Left lung (tissue), 14 donors: ENCODE measurements at places on chromosomes 16 and 17. TPM values are rescaled to one million over a fixed set of nuclear protein-coding genes. Genes with fewer than 3 reads are reported as not detected.

The FOXC2 gene
- polyA plus RNA-seq: 0.59 TPM

The ABR gene
- 84.2 TPM for polyA plus RNA-seq

The SYCE1L gene
- polyA plus RNA-seq: 3.6 TPM

The PIRT gene
- 0.04 TPM for polyA plus RNA-seq

The TEX19 gene
- polyA plus RNA-seq: not detected

The TEKT1 gene
- polyA plus RNA-seq: 2.6 TPM

The PIK3R6 gene
- polyA plus RNA-seq: 1.6 TPM

The SPNS3 gene
- polyA plus RNA-seq: 0.96 TPM

The TBC1D3E gene
- polyA plus RNA-seq: not detected

The TAT gene
- polyA plus RNA-seq: 0.15 TPM

The MYO1D gene
- 22.0 TPM for polyA plus RNA-seq

The PYY gene
- polyA plus RNA-seq: 0.34 TPM

The RAP1GAP2 gene
- 9.5 TPM for polyA plus RNA-seq

The TUBB3 gene
- 4.9 TPM for polyA plus RNA-seq

The ADAD2 gene
- polyA plus RNA-seq: 0.32 TPM

The AATF gene
- polyA plus RNA-seq: 39.1 TPM

The SLC52A1 gene
- 0.18 TPM for polyA plus RNA-seq

The PIMREG gene
- polyA plus RNA-seq: 20.4 TPM

The KRT39 gene
- polyA plus RNA-seq: not detected

The MT1A gene
- 0.91 TPM for polyA plus RNA-seq

The USP31 gene
- polyA plus RNA-seq: 9.3 TPM

The GRB7 gene
- polyA plus RNA-seq: 25.8 TPM

The TNFRSF13B gene
- not detected for polyA plus RNA-seq

The HSPB9 gene
- polyA plus RNA-seq: 0.36 TPM

The EFNB3 gene
- polyA plus RNA-seq: 29.3 TPM

The NPIPA7 gene
- polyA plus RNA-seq: 30.4 TPM

The TBC1D10B gene
- 39.3 TPM for polyA plus RNA-seq

The KRTAP1-5 gene
- polyA plus RNA-seq: not detected

The HASPIN gene
- 3.2 TPM for polyA plus RNA-seq

The HGS gene
- 85.0 TPM for polyA plus RNA-seq

The CENPN gene
- 14.9 TPM for polyA plus RNA-seq

The EVI2B gene
- 2.8 TPM for polyA plus RNA-seq

The PRSS53 gene
- polyA plus RNA-seq: 0.96 TPM

The SLC16A11 gene
- polyA plus RNA-seq: 1.0 TPM

The DPEP2 gene
- 2.3 TPM for polyA plus RNA-seq

The CDH1 gene
- polyA plus RNA-seq: 159 TPM

The RASD1 gene
- polyA plus RNA-seq: 2.5 TPM

The GJD3 gene
- polyA plus RNA-seq: not detected

The RNF157 gene
- polyA plus RNA-seq: 7.0 TPM

The RBFOX1 gene
- 1.0 TPM for polyA plus RNA-seq

The FBXW10 gene
- 0.84 TPM for polyA plus RNA-seq

The SLC38A8 gene
- polyA plus RNA-seq: not detected

The GRAPL gene
- polyA plus RNA-seq: 14.6 TPM

The CDIP1 gene
- 20.8 TPM for polyA plus RNA-seq

The MMP28 gene
- 9.2 TPM for polyA plus RNA-seq

The ARHGAP44 gene
- polyA plus RNA-seq: 17.7 TPM

The MPP2 gene
- polyA plus RNA-seq: 3.8 TPM

The GNGT2 gene
- 4.2 TPM for polyA plus RNA-seq

The CIAPIN1 gene
- polyA plus RNA-seq: 85.7 TPM

The KRT20 gene
- polyA plus RNA-seq: 0.09 TPM

The CARD14 gene
- polyA plus RNA-seq: 2.2 TPM
